ENCODE measurements at places on chromosomes 2 and 18.

DNA sequence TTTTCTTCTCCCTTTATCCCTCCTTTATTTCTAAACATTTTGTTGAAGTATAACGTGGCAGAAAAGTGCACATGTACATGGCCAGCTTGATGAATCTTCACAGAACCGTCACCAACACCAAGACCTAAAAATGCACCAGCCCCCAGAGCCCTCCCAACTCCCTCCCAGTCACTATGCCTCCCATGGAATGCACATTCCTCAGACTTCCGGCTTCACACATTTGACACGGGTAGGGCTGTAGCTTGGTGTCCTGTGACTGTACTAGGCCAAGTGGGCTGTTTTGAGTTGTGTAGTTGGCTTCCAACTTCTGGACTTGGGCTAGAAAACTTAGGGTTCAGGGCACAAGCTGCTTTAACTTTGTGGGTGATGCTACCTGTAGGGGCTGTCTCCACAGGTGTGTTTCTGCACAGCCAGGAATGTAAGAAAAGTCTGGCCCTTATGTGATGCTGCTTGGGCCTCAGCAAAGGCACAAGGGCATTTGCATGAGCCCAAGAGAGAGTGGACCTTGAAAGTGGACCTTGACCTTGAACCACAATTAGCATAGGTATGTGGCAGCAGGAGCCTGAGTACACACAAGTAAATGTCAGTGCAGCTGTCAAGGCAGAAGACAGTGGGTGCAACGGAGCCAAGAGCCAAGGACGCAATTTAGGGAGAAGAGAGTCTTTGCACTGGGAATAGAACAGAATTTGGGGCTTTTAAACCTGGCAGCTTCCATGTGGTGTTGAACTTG is 78.4 kb downstream of the SEPTIN10 start:
- no peak for DNase-seq

DNA sequence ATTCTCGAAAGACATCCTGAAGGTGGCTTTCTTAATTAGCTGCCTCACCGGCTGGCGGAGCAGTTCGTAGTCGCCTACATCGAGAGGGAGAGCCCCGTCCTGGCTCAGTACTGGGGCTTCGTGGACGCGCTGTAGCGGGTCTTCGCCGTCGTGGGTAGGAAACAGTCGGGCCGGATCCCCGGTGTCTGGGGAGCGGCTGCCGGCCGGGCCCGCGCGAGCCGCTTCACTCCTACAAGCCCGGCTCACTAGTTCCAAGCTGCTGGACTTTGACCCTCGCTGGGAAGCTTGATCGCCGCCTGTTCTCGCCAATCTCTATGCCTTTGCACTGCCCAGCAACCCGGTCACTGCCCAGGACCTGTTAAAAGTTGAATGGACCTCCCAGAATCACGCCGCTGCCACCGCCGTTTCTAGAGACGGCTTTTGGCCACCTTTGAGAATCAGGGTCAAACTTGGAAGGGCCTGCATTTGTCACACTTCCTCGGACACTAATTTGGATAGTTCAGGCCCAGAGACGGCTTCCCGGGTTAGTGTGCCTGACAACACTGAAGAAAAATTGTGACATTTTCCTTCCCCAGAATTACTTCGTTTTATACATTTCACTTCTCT is 41.4 kb upstream of the AKAIN1 start:
- no peak for DNase-seq

DNA sequence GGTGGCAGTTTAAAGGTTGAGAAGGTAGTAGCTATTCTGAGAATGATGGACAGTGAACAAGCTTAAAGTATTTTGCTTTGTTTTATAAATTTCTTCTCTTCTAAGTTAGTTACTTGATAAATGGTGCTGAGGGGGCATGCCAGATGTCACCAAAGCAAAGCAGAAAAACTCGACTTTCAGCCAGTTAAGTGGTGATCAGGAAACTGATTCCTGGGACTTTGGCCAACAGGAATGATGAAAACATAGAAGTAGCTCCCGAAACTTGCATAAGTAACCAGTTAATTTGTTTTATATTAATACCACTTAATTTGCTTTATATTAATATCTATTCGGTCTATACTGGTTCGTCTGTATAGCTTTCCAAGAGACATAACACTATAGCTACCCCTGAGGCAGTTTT is 82.6 kb downstream of the FANCL start:
- DNase-seq = no peak

DNA sequence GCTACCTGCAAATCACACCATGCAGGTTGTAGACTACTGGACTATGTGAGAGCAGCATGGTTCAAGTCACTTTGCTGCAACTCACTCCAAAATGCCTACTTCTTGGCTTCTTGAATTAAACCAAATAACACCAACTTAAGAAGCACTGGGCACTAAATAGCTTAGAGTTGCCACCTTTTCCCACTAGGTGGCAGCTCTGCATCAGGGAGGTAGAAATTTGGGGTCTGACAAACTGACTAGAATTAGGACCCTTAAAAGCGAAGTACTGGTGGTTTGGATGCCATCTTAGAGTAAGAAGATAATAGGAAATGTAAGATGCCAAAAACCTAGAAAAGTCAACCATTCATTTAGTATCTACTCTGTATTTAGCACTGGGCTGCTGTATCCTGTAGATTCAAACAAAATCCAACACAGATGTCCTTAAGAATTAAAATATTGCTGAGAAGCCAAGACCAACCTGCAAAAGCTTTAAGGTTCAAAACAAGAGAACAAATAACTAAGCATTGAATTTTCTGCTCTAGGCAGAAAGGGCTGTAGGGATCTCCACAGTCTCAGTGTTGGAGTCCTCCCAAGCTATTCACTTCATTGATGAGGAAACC is 65.5 kb downstream of the CCBE1 start:
- DNase-seq = no peak

GRCh38 chr2:1517786-1518185 is 104.5 kb downstream of the TPO start:
- no peak for DNase-seq

DNA sequence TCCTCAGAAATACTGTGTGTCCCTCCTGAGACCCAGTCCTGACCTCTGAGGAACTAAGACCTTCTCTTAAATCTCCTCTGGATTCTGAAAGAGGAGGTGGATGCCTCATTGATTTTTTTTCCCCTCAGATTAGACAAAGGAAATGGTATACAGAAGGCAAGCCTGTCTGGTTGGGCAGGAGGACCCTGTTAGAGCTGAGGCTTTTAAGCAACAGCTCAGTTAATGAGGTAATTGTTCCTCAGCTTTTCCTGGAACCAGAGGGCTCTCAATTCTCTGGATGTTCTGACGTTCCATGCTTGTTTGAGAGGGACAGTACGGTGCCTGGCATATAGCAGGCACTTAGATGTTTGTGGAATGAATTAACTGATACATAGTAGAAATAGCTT is 61.7 kb upstream of the MCFD2 start:
- no peak for DNase-seq

GRCh38 chr18:75533209-75533608 is 105.7 kb upstream of the SMIM21 start:
- no peak for DNase-seq

- no peak for DNase-seq
Measured at GRCh38 chr2:42021464-42021863, 26.4 kb upstream of the PKDCC start.

- DNase-seq = no peak
Measured at GRCh38 chr18:36152781-36153180, 23.1 kb downstream of the ELP2 start.

- no peak for DNase-seq
Measured at GRCh38 chr2:241213041-241213440, 24.6 kb downstream of the ANO7 start.

- DNase-seq = no peak
Measured at GRCh38 chr2:116917196-116917595, 897.3 kb upstream of the DDX18 start.

GRCh38 chr2:8819194-8819593 is 18.2 kb downstream of the KIDINS220 start:
- DNase-seq = no peak

- DNase-seq = no peak
Measured at GRCh38 chr18:11316546-11316945, 167.2 kb upstream of the PIEZO2 start.

- no peak for DNase-seq
Measured at GRCh38 chr2:11376071-11376470, 31.6 kb upstream of the ROCK2 start.

GRCh38 chr18:27363872-27364271 is 178.8 kb upstream of the CHST9 start:
- DNase-seq = no peak

DNA sequence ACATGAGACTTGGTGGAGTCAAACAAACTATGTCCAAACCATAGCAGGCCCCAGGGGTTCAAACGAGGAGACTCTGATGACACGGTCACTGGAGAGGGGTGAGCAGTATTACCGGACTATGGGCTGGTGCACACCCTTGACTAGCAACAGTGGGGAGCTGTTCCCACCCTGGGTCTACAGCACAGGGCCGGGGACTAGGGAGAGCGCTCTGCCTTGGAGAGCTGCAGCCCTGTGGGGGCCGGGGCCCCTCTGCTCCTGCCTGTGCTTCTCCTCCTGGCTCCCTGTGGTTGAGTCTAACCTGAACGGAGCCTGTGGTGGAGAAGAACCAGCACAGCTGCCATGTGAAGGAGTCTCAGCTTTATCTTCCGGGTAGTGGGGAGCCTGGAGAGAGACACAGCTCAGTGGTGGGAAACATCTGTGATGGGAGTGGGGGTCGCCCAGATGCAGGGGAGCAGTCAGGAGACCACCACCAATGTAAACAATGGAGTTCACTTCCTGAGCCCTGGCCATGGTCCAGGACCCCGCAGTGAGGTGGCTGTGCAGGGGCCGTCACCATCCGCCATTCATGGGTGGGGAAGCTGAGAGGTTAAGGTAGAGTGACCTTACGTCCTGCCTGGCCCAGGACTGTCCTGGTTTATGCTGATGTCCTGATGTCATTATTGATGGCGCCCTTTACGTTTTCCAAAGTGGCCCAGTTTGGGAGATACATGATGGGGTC is 195.7 kb upstream of the TWIST2 start:
- no peak for DNase-seq

DNA sequence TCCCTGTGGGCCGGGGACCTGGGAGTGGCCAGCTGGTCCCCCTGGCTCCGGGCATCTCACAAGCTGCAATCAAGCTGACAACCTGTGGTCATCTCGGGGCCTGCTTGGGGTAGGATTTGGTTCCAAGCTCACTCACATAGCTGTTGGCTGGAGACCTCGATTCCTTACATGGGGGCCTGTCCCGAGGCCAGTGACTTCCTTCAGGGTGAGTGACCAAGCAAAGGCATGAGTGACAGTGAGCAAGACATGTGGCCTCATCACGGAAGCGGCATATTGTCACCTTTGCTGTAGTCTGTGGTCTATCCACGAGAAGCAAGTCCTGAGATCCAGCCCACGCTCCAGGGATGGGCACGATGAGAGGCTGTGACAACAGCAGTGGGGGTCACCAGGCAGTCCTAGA is 131.4 kb upstream of the ID2 start:
- DNase-seq = no peak

- no peak for DNase-seq
Measured at GRCh38 chr2:88738271-88738670, 46.8 kb downstream of the RPIA start.

GRCh38 chr18:3457261-3457724 is 7.3 kb downstream of the TGIF1 start:
- DNase-seq = no peak

DNA sequence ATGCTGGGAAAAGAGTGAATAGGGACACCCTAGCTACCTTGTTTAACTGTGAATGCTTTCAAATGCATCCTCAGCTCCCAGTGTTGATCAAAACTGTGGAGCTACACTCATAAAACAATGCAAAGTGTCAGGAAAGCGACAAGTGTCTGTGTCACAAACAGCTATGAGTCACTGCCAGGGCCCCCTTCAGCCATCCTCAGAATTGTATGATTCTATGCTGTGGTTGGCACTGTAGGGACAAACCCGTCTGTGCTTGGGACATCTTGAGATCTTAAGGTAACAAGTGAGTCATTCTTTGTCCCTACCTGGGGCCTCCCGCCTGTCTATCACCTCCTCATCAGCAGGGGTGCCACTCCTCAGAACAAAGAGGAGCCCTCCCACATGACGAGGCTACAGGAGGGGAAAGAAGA is 42.4 kb downstream of the KLF7 start:
- DNase-seq = peak; percentile 34

- no peak for DNase-seq
Measured at GRCh38 chr2:32222966-32223365, 41.7 kb downstream of the NLRC4 start.

DNA sequence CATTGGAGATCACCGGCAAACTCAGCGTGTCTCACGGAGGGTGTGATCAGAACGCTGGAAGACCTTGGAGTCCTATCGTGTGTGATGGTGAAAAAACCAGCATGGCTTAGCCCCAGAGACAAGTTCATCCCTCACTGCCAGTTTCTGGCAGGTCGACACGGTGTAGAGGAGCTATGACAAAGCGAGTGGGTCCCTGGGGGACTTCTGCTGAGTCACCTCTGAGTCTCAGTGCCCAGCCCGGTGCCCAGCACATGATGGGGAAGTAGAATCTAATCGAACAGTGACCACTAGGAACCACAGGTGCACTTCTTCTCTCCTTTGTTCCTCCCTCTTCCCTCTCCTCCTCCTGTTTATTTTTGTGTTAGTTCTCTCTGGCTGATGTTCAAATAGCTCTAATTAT is 45.9 kb upstream of the KCNF1 start:
- DNase-seq = no peak

DNA sequence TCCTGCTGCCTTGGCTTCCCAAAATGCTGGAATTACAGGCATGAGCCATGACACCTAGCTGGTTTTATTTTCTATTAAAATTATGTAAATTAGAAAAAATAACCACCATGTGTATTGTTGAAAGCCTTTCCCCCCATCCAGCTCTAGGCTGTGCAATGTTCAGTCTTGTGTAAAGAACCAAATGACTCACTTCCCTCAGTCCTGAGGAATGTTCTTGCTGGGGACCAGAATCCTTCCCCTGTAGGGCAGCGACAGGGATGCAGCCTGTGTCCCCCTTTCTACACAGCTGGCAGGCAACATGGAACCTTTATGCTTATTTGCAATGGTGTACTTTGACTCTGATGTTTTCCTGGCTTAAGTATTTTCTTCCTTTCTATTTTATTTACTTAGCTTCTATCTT is 29.4 kb downstream of the AOX1 start:
- no peak for DNase-seq

- DNase-seq = no peak
Measured at GRCh38 chr2:164275659-164276058, 345.6 kb downstream of the GRB14 start.

GRCh38 chr2:74198023-74198460 is 373 bp upstream of the MTHFD2 start:
- no peak for DNase-seq

- DNase-seq = no peak
Measured at GRCh38 chr2:51013079-51013932, 18.6 kb downstream of the NRXN1 start.

GRCh38 chr2:192551760-192552159 is 357.0 kb upstream of the TMEFF2 start:
- DNase-seq = no peak

All from stimulated activated CD4-positive, alpha-beta T cell treated with anti-CD3 and anti-CD28 coated beads, Interleukin-1b, Interleukin-23, amount 100 ng/mL, for 1 hour (primary cell).